CD4-positive, alpha-beta T cell treated with Interleukin-6 for 4 hours (primary cell): ENCODE measurements at places on chromosomes 3 and 15.

- no peak for DNase-seq
Measured at GRCh38 chr3:7062714-7063113, 201.8 kb downstream of the GRM7 start.

GRCh38 chr3:114374433-114374990 lies 80.7 kb downstream of the TIGIT start:
- DNase-seq: no peak

- DNase-seq: no peak
Measured at GRCh38 chr15:56690733-56691132, 42.6 kb downstream of the ZNF280D start.

GRCh38 chr3:116037954-116038911 lies 407.1 kb downstream of the LSAMP start:
- DNase-seq: no peak

DNA sequence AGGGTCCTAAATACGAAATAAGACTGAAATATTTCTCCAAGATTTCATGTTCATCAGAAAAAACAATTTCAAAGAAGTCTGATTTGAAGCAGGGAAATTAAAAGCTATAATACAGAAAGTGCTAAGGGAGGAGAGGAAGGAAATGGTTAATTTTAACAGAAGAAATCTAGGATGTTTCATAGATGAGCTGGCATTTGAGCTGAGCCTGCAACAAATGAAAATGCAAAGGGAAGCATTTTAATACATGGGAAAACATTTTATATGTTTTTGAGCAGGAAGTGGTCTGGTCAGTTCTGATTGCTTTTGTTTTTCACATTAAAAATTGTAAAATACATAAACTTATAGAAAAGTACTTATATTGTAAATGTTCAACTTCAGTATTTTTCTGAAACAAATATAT lies 17.2 kb upstream of the RAP2B start:
- no peak for DNase-seq

- DNase-seq: no peak
Measured at GRCh38 chr3:111414531-111414930, 127.5 kb upstream of the CD96 start.

DNA sequence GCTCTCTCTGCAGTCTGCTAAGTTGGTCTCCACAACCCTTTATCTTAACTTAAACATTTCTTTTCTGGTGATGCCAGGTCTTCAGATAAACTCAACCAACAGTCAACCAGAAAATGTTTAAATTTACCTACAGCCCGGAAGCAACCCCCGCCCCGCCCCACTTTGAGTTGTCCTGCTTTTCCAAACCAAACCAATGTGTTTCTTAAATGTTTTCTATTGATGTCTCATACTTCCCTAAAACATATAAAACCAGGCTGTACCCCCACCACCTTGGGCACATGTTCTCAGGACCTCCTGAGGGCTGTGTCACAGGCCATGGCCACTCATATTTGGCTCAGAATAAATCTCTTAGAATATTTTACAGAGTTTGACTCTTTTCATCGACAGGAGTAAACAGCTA lies 13.2 kb upstream of the GPR160 start:
- no peak for DNase-seq

DNA sequence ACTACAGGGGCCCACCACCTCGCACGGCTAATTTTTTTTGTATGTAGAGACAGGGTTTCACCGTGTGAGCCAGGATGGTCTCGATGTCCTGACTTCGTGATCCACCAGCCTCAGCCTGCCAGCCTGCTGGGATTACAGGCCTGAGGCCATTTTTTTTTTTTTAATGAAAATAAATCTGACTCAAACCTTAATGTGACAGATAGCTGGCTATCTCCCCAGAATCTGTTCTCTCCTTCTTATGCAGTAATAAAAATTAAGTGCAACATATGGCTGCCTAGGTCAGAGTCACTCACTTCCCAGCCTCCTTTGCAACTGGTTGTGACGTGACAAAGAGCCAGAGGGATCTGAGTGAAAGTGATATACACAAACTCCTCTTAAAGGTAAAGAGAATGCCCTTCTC lies 53.0 kb downstream of the ZNF148 start:
- no peak for DNase-seq

DNA sequence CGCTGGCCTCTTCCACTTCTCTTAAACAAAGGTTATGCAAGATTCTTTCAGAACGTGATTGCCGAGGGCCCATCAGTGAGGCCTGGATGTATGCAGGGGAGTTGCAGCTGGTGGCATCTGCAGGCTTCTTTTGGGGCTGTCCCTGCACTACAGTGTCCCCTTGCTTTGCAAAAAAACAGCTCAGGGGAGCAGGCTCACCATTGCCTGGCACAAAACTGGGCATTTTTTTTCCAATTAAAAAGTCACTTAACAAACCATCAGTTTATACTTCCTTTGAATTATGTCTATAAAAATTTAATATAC lies 148.6 kb downstream of the ATP10A start:
- DNase-seq: no peak

- no peak for DNase-seq
Measured at GRCh38 chr15:99154271-99154670, 49.4 kb downstream of the SYNM start.

GRCh38 chr15:58541410-58542087 lies 109.8 kb downstream of the LIPC start:
- no peak for DNase-seq

DNA sequence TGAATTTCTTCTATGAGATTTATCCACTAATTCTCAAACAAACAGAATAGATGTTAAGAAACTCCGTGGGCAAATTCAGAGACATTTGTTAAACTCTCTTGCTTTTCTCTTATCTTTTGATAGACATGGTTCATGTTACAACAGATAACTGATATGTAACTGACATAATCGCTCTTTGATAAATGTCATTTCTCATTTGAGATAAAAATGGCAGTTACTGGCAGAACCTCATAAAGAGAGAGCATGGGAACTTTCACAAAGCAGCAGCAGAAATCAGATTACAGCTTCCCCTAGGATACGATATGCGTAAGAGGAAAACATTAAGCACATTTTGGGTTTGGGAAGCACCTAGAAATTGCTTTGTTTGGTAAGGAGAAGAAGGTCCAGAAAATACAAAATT lies 126.1 kb downstream of the CADPS start:
- no peak for DNase-seq

DNA sequence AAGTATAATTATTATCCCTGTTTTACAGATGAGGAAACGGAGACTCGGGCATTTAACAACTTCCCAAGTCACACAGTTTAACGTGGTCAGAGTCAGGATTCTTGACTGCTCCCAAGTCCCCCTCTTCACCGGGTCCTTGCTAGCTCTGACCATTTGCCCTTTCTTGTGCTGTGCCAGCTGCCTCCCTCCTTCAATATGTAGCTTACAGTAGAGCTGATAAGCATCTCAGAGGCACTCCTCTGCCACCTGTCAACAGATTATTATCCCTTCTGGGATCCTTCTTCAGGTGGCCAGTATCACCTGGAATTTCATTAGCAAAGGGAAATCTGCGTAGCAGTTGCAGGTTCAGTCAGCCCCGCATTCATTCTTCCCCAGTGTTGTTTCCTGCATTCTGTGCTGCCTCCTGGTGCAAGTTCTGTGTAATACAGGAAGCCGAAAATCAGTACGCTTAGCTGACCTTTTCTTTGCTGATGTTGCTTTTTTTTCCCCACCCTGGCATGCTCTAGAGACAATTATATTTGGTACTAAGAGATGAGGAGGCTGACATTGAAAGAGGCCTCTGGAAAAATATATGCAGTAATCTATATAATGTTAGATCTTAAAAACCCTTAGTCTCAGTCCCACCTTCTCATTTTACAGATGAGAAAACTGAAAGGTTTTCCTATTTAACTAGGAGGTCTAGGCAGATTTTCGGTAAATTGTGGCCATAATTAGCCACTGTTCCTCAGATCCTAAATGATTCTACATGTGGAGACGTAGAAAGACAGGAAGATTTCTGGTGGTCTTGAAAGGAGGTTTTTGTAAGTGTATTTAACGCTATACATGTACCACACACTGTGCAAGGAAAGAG lies 24.8 kb downstream of the TMOD2 start:
- DNase-seq: peak; percentile 65
